ENCODE measurements at places on chromosomes 5 and 9.

- no peak for DNase-seq
Observed at GRCh38 chr5:149264439-149265067, 7.1 kb upstream of the AFAP1L1 start.

DNA sequence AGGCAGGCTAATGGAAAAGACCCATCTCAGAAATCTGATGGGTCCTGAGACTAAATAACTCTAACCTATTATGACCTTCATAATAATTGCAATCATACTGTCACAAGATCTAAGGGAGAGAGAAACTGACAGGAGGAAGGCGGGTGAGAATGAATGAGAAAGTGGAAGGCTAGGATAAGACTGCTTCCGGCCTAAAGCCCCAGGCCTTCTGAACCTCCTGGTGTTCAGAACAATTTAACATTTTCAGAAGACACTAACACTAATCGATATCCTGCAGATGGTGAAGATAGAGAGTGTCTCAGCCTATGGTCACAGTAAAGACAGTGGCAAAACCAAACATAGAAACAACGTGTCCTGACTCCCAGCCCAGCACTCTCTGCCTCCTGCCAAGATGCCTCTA is 1.2 kb downstream of the RPS14 start:
- no peak for DNase-seq

DNA sequence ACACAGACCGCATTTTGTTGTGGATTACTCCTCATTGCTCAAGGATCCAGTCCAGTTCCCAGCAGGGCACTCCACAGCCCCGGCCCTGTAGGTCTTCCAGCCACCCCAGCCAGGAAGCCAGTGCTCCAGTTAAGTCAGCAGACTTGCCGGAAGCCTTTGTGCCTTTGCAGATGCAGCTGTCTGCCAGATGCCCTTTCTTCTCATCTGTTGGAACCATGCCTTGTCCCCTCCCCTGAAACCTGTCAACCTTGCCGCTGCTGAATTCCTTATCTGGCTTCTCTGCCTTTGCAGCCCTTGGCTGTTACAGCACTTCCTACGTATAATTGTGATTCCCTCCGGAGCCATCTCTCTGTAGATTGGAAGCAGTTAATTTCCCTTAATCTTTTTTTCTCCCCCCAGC is 28.4 kb downstream of the PSAT1 start:
- DNase-seq, result peak; percentile 44

GRCh38 chr9:89853931-89854330 is 249.1 kb downstream of the GADD45G start:
- DNase-seq, result no peak

GRCh38 chr9:20557890-20558565 is 64.3 kb downstream of the MLLT3 start:
- DNase-seq, result no peak

DNA sequence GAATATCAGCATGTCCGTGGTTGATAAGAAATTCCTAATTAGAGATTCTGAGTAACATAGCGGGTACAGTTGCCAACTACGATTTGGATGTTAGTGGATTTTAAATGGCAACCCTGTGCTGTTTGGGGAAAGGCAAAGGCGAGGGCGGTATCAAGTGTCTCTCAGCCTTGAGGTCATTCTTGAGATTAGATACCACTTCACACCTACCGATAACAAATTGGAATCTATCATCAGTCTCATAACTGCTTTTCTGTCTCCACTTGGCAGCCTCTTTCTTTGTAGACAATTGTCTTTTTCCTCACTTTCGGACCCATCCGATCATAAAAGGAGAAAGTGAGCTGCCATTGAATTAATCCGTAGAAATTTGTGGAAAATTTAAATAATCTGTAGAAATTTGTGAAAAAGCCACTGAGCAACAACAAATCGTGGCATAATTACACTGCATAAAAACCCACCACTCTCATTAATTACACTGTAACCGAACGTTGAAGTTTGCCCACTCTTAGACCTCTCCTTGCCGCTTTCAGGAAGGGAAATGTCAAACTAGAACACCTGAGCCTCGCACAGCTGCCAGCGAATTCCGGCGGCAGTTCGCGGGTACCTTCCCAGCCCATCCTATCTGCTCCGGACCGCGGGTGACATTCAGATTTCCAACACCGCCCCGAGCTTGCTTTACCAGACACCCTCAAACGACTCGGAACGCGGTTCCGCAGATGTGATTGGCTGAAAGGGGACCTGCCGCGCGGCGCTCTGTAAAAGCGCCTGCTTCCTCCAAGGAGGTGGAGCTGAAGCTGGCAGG is 849 bp upstream of the RGMB start:
- DNase-seq, result peak; percentile 76

DNA sequence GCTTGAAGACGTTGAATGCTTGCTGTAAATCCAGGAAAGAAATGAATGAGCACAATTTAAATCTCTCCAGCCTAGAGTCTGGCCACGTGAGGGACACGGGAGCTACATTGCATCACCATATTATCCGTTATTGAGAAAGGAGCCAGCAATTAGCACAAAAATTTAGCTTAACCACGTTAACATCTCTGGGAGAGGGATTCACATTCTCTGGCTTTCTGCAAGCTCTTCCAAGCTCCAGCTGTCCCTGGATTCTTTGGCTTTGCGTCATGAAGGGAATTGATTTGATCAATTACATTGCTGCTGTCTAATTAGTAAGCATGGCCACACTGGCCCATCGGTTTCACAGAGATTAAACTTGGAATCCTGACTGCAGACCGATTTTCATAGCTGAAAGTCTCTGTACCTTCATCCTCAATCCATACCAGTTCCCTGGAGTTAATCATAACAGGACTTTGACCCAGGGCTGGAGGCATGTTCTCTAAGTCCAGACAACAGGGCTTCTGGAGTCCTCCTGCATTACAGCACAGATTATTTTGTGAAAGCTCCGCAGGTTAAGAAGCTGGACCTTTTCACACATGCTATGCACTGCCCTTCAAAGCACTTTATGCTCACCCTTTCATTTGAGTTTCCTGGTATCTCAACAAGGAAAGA is 31.6 kb downstream of the ADRA1B start:
- DNase-seq, result no peak
